Neural crest cell (in vitro differentiated cells): ENCODE measurements at places on chromosomes 2 and 18.
A peak's percentile ranks its signal among the peaks of the same experiment; 100 is the strongest.

DNA sequence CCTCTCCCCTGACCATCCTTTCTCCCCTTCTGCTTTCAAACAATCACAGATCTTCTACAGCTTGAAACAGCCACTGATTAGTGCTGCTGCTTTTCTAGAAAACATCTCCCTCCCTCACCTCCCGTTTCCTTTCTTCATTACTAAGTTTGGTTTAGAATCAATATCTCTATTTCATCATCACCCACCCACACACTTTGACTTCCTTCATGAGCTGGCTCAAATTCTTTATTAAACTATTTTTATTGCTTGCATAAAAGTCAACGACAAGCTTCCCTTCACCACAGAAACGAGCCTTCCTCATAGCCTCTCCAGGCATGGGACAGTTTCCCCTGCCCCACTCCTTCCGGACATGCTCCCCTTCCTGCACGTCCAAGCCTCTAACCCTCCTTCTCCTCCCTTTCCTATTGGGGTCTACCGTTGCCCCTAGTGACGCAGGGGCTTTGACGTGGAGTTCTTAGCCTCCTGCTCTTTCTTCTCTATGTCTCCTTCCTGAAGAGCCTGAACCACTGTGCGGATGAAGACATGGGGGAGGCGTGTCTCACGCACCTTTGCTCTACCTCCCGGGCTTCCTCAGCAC lies 172.0 kb downstream of the AFF3 start:
- DNase-seq: no peak

GRCh38 chr2:197198890-197199289 lies 111.7 kb downstream of the ANKRD44 start:
- no peak for DNase-seq

DNA sequence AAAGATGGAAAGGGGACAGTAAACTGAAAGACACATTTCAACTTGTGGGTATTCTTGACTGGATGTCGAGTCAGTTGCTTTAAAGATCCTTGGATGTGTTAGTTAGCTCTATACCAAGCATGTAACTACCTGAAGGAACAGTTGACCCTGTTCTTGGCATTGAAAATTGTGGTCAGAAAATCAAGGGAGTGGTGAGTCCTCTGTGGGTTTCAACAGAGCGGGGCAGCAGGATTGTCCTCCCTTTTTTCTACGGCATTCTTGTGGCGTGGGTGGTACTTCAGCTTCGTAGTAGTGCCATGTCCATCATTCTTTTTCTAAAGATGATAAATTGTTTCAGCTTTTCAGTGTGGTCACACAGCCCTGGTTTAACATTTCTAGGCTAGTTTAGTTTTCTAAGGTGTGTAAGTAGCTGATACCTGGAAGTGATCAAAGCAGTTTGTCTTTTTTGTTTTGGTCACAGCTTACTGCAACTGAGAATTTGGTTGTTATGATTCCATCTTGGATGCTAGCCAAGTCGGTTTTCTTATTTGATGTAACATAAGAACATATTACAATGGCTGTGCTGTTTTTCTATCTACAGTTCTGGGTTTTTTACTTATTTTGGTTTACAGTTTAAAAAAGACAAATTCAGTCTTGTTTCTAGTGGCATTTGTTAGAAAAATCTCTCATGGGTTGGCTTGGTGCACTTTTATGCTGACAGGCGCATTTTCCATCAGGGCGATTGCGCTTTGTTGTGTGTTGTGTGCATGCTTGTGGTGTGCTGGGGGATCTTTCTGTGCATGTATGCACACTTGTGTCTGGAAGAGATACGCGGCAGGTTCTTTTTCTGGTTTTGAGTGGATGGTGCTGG lies 84.7 kb downstream of the ZNF407 start:
- DNase-seq: no peak

DNA sequence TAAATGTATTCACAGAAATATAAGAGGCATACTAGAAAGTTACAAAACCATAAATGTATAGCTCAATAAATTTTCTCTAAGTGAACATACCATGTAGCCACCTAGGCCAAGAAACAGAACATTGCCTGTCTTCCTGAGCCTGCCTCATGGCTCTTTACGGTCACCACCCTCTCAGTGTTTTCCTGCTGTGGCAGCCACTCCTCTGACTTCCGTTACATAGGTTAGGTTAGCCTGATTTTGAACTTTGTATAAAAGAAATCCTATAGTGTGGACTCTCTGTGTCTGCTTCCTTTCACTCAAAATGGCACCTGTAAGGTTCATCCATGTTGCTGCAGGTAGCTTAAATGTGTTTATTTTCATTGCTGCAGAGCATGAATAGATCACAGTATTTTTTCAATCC lies 11.6 kb upstream of the ST3GAL5 start:
- DNase-seq: no peak

DNA sequence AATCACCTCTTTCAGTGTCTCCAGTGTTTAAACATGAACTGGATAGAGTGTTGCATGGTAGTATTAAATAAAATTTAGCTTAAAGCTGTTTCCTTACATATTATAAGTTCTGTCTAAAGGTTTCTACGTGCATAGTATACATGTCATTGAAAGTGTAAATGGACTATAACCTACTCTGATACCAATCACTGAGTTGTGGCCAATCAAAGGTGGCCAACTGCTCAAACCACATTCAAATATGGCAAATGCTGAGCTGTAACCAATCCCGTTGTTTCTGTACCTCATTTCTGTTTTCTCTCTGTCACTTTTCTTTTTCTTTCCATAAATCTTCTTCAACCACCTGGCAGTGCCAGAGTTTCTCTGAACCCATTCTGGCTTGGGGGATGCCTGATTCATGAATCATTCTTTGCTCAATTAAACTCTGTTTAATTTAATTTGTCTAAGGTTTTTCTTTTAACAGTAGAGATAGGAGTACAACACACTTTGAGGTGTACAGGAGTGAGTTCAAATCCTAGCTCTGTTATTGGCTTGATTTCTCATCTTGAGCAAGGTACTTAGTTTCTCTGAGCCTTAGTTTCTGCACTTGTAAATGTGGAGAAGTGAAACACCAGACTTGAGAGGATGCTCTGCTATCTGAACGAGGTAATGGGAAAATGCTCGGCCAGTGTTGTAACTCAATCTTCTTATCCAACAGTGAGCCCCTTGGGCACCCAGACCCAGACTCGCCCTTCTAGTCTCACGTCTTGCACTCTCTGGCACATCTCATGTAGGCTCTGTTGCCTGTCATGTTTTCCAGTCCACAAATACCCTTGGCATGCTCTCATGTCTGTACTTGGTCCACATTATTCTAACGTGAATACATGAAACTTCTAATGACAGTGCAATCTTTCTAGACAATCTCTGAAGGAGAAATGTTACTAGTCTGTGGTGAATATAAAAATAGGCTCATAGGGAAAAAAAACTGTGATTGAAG lies 228.0 kb downstream of the PIK3C3 start:
- DNase-seq: no peak

DNA sequence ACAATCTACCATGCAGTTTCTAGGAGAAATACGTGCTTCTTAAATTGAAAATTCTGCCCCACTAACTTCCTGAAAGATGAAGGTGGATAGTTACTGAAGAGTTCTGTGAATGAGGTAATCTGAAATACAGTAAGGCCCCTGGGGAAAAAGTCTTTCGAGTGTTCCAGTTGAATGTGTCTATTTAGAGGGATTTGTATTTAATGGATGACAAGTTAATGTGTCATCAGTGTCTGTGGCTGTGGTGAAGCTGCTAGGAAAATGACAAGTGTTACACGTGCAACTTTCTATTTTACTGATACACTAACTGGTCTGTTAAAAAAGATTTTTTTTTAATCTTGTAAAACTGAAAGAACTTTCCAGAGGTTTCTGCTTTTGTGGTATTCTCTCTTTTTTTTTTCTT lies 384.6 kb downstream of the STK39 start:
- DNase-seq: no peak

DNA sequence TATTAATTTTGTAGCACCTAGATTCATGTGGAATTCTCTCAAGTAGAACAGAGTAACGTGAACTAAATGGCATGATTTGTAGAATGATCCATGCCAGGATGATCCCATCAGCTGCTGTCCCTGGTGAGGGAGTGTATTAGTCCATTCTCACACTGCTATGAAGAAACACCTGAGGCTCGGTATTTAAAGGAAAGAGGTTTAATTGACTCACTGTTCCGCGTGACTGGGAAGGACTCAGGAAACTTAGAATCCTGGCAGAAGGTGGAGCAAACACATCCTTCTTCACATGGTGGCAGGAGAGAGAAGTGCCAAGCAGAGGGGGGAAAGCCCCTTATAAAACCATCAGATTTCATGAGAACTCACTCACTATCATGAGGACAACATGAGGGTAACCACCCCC lies 312.6 kb downstream of the PTPRM start:
- no peak for DNase-seq

DNA sequence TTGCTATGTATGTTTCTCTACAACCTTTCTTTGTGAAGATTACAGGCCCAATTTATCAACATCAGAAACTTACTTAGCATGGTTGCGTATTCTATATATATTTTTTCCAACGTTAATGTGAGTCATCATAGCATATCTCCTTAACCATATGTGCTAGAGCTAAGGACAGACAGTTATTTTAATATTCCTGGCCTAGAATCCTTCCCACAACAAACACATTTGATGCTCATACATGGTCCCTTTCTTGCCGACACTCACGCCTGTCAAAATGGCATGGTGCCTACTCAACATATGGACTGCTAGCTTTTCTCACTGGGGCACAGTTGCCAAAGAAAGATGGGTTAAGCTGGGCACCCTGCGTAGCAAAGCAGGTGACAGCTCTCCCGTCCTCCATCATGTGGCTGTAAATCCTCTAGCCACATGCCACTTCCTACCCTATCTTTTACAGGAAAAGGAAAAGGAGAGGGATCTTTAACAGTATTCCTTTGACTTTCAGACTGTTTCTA lies 75.2 kb upstream of the GALNT5 start:
- no peak for DNase-seq

- DNase-seq: no peak
These were observed 41.3 kb downstream of the SCG2 start for GRCh38 chr2:223560749-223561435.

DNA sequence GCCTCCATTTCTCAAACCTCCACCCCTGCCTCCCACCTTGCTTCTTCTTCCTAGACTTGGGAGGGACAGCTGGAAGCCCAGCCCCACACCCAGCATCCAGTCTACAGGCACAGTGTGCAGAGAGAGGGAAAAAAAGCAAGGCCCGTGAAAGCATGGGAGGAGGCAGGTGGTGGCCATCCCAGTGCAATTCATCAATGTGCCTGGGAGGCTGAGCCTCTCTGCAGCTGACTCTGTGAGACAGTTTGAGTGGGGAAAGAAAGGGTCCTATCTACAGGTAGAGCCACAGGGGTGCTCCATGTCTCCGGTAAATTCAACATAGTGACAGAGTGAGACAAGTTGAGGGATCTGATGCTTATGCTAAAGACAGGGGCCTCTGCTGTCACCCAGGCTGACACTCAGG lies 340.6 kb downstream of the DYSF start:
- DNase-seq: no peak

GRCh38 chr2:240557808-240558207 lies at the start of gene ANKMY1:
ANKMY1 (minus strand) TSS chr2:240557988; CDS start chr2:240557335, 653 bp downstream.
- DNase-seq: peak; percentile 74

DNA sequence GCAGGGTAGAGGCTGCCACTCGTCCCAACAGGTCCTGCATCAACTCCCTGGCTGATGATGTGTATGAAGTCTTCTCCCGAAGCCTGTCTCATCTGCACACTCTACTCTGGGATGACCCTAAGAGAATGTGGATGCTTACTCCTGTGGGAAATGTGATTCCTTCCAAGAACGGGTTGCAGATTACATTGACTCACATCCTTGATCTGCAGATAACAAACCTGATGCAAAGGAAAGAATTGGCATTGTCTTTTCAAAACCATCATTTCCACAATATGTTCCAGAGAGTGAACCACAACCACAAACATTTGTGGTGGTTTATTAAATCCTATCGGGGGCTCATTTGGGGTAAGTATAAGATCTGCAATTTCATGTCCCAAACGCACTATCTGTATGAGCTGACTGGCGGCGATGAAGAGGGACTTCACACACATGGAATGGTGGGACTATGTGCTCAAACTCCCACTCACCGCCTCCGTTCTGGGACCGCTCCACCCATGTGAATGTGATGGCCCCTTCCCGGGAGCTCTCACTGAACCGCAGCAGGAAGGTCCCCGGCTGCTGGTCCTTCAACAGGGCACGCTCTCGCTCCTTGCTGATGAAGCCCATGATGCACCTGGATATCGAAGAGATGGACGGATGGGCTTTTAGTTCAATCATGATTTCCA lies 35.5 kb downstream of the STAT1 start:
- DNase-seq: no peak

GRCh38 chr2:106097038-106098000 lies 96.8 kb downstream of the UXS1 start:
- no peak for DNase-seq

DNA sequence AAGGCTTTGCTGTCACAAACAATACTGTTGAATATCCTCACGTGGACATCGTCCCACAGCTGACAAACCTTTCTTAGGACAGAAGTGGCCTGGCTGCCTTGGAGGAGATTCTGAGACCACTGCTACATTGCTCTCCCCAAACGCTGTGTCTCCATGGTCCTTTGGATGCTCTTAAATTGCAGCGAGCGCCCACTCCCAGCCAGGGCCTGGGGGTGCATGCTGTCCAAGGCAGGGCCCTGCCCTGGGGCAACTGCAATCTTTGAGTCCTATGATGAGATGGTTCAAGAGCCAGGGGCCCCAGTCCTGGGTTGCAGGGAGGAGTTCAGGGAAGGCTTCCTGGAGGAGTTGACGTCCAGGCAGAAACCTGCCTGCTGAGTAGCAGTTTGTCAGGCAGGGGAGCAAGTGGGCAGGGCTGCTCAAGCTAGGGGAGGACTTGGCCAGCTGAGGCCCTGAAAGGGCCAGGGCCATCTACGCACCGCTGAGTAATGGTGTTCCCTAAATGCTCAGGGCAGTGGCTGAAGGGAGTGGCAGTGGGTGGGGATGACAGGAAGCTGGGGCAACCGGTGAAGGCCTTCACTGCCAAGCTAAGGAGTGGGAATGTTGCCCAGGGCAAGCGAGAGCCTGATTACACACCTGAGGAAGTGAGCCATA lies 10.8 kb upstream of the SDC1 start:
- DNase-seq: no peak

DNA sequence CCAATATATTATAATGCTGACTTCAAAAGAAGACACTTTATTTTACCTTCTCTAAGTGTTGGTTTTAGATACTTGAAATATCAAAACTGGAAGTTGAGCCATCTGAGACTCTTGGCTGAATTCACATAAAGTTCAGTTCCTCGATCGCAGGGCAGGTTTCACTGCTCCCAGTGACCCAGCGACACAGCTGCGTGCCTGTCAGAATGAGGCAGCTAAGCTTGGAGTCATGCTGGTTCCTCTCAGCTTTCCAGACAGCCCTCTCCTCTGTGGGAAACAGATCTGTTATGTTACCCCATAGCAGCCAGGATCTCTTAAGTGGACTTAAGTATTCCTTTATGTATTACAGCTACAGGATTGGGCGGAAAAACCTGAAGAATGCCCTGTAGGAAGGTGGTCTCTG lies 142.8 kb upstream of the ALPP start:
- no peak for DNase-seq
